ENCODE measurements at places on chromosomes 2 and 18.

DNA sequence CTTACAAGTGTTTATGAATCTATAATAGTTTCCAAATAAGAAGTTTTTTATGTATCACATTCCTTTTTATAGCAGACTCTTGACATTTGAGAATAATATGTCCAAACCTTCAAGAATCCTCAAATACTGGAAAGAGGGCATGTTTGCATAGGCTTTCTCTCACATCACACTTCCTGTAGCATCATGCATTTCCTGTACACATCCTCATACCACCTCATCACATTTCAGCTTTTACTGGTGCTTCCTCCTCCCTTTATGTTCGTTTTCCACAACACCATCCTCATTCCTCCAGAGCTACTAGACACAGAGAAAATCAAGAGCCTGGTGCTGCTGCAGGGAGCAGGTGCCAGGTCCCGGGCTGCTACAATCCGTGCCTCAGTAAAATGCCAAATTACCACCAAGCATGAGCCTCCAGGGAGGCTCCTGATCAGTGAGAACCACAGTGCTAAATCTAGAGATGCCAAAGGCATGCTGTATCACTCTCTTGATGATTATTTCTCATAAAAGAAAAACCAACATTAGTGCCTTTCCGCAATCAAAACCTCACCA is 137.7 kb upstream of the CYP1B1 start:
- no peak overlapping the region for H3K27ac ChIP-seq
- no peak for DNase-seq
- no peaks in the 10 kb centered on the region for H3K36me3 ChIP-seq
- no peaks in the 10 kb centered on the region for H3K27me3 ChIP-seq
- no peaks in the 10 kb centered on the region for H3K4me1 ChIP-seq

DNA sequence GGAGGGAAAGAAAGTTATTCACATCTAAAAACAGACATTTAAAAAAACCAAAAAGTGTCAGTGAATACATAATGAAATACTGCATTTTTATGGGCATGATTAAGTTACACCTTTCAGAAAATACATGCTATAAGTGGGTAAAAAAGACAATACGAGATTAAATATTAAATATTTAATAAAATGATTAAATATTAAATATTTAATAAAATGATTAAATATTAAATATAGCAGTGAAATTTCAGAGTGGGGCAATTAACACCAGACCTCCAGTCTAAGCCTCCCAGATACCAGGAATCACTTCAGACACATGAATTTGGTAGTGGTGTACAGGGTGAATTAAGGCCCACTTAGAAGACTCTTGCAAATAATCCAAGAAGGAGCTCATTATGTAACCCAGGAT is 15.5 kb downstream of the RBM43 start:
- H3K4me1 ChIP-seq: no peaks in the 10 kb centered on the region
- no peak overlapping the region for H3K4me3 ChIP-seq
- H3K27me3 ChIP-seq: no peaks in the 10 kb centered on the region
- peaks cover 36% of the 10 kb centered on the region for H3K36me3 ChIP-seq
- no peak for DNase-seq
- H3K27ac ChIP-seq: no peak overlapping the region

DNA sequence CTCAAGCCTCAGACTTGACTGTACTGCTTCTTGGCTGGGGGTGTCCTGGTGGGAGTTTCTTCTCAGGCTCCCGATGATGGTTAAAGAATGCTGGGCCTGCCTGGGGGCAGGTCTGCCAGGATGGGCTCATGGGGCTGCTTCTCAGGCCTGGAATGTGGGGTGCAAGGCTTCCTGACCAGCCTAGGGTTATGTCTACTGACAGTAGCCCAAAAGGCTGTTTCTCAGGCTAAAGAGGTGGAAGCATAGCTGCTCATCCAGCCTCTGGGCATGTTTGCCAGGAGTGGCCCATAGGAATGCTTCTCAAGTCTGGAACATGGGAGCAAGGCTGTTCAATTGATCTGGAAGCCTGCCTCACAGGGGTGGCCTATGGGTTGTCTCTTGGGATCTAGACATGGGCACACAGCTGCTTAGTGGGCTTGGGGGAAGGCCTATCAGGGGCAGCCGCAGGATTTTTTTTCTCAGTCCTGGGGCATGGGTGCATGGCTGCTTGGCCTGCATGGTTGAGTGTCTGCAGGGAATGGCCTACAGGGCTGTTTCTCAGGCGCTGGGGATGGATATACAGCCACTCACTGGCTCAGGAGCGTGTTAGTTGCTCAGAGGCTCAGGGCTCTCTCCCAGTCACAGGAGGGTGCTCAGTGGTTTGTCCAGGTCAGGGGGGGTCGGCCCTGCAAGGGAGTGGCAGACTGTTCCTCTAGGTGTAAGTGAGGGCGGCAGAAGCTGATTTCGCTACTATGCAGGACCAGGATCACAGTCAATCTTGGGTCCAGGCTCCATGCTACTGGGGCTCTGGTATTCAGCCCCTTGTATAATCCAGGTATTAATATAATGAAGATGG is 617.3 kb upstream of the REG3G start:
- H3K36me3 ChIP-seq: no peaks in the 10 kb centered on the region
- no peak overlapping the region for H3K27ac ChIP-seq
- no peak for DNase-seq
- H3K4me1 ChIP-seq: no peaks in the 10 kb centered on the region
- H3K4me3 ChIP-seq: no peak overlapping the region

GRCh38 chr2:196503398-196503797 is 136.1 kb upstream of the CCDC150 start:
- H3K4me3 ChIP-seq: no peak overlapping the region
- DNase-seq: no peak
- no peak overlapping the region for H3K27ac ChIP-seq

DNA sequence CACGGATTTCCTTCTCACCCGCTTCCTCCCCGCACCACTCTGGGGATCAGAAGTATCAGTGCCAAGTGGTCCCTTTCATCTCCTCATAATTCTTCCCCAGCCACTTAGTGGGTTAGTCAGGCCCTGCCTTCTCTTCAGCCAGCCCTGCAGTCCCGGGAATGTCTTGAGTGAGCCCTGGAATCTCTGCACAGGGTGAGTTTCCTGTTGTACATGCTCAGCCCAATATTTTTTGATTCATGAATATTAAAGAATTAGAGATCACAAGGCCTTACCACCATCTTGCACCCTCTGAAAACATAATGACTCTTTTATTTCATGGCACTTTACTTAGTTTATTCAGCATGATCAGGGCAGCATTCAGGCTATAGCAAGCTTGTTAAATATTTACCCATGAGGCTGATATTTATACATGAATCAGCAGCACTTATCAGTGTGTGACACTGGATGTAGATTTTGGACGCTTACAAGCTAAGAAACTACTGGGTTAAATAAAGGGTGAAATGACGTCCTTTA is 159.4 kb upstream of the FOSL2 start:
- H3K36me3 ChIP-seq: no peaks in the 10 kb centered on the region
- H3K4me1 ChIP-seq: peaks cover 7% of the 10 kb centered on the region
- no peak for DNase-seq
- no peaks in the 10 kb centered on the region for H3K27me3 ChIP-seq

DNA sequence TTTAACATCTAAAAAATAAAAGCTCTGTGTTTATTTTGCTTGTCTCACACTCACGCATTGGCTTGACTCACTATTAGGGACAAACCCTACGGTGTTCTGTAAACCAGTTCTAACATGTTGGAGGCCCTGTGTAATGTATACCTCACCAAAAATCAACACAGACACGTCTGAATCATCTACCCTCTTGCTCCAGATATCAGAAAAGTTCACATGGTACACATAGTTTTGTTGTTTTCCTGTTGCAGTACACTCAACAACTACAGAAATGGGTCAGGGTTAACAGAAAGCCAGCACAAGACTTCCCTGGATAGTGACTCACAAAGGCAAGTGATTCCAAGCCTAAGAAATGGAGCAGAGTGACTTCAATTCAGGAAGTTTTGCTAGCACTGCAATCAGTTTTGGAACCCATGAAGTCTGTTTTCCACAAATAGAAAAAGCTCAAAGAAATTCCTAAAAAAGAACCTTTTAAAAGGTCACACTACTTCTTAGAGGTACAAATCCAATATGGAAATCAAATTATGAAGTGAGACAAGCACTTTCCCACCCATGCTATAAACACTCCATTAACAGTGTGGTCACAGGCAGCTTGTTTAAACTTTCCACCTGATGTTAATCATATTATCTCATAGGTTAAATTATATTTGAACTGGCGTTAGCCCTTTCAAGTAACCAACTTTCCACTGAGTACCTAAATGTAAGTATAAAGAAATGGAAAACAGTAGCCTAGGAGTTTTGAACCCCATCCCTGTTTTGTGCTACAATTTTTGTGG is 87.4 kb downstream of the GAREM1 start:
- H3K27me3 ChIP-seq: no peaks in the 10 kb centered on the region
- H3K36me3 ChIP-seq: no peaks in the 10 kb centered on the region
- peaks cover 12% of the 10 kb centered on the region for H3K4me1 ChIP-seq
- peak overlapping the region; percentile 61 for H3K27ac ChIP-seq
- no peak overlapping the region for H3K4me3 ChIP-seq

DNA sequence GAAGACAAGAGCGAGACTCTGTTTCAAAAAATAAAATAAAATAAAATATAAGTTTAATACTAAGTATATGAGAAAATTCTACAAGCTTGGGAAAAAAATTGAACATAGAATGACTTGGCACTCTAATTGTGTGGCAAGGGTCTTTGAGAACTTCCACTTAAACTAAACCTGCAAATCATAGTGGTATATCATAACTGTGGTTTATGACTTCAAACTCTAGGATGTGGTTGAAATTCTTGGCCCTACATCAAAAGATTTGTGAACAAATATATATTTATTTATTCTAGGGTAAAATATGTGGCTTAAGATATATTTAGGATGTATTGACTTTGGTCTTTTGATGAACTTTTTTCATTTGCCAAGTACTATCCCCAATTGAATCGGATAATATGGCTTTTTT is 3.1 kb upstream of the FAM171B start:
- no peaks in the 10 kb centered on the region for H3K4me1 ChIP-seq
- no peak overlapping the region for H3K27ac ChIP-seq
- H3K4me3 ChIP-seq: no peak overlapping the region
- no peaks in the 10 kb centered on the region for H3K36me3 ChIP-seq

GRCh38 chr2:224884188-224884587 is 158.1 kb downstream of the DOCK10 start:
- H3K36me3 ChIP-seq: peaks cover 4% of the 10 kb centered on the region
- no peaks in the 10 kb centered on the region for H3K27me3 ChIP-seq
- peaks cover 17% of the 10 kb centered on the region for H3K4me1 ChIP-seq
- H3K4me3 ChIP-seq: no peak overlapping the region
- DNase-seq: no peak

- H3K36me3 ChIP-seq: no peaks in the 10 kb centered on the region
- H3K4me1 ChIP-seq: no peaks in the 10 kb centered on the region
- no peak for DNase-seq
Measured at GRCh38 chr2:1266351-1266750, 146.9 kb upstream of the TPO start.

- no peak overlapping the region for H3K4me3 ChIP-seq
- no peaks in the 10 kb centered on the region for H3K27me3 ChIP-seq
- DNase-seq: no peak
- no peaks in the 10 kb centered on the region for H3K36me3 ChIP-seq
- H3K27ac ChIP-seq: no peak overlapping the region
Measured at GRCh38 chr2:134782792-134783191, 55.6 kb upstream of the ACMSD start.

- no peaks in the 10 kb centered on the region for H3K27me3 ChIP-seq
- DNase-seq: no peak
- H3K36me3 ChIP-seq: no peaks in the 10 kb centered on the region
Measured at GRCh38 chr2:175880-176820, 87.7 kb downstream of the SH3YL1 start.

DNA sequence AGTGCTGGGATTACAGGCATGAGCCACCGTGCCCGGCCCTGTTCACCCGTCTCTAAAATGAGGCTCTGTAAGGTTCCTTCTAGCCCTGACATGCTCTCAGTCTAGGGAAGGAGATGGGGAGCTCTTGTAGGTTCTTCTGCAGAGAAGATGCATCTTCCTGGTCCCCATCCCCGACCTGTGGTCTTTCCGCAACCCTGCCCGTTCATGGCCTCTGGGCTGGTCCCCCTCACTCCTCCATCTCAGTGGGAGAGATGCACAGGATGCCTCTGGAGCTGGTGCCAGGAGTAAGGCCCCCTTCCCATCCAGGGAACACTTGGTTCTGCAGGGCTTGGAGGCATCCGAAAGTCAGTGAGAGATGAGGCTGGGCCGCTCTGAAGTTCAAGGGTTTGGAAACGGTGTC is 212.7 kb downstream of the KLHL29 start:
- DNase-seq: no peak
- H3K36me3 ChIP-seq: no peaks in the 10 kb centered on the region
- H3K27ac ChIP-seq: peak overlapping the region; percentile 15
- no peak overlapping the region for H3K4me3 ChIP-seq

DNA sequence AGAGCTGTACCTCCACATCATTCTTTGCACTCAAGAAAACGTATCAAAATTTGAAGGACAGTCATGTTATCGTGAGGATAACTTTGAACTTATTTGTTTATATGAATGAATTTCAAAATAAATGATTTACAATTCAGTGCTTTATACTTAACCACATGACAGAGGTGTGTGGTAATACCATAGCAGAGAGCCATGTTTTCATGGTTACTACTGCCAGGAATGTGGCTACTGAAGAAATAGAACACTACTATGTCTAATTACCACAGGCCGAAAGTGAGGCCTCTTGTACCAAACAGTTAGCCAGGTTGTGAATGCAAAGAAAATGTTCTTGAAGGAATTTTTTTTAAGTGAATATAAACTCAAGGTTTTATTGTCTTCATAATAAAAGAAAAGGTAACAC is 49.2 kb downstream of the AAK1 start:
- no peak overlapping the region for H3K27ac ChIP-seq
- peaks cover 7% of the 10 kb centered on the region for H3K4me1 ChIP-seq
- no peaks in the 10 kb centered on the region for H3K27me3 ChIP-seq
- DNase-seq: no peak
- H3K36me3 ChIP-seq: no peaks in the 10 kb centered on the region
- no peak overlapping the region for H3K4me3 ChIP-seq

- H3K27ac ChIP-seq: no peak overlapping the region
- no peak for DNase-seq
- H3K4me3 ChIP-seq: no peak overlapping the region
- no peaks in the 10 kb centered on the region for H3K4me1 ChIP-seq
Measured at GRCh38 chr2:214005337-214005736, 405.5 kb upstream of the VWC2L start.

- H3K4me1 ChIP-seq: peaks cover 16% of the 10 kb centered on the region
- peak; percentile 64 for DNase-seq
- peak overlapping the region; percentile 29 for H3K27ac ChIP-seq
Measured at GRCh38 chr2:127176371-127177311, 43.5 kb downstream of the CYP27C1 start.

DNA sequence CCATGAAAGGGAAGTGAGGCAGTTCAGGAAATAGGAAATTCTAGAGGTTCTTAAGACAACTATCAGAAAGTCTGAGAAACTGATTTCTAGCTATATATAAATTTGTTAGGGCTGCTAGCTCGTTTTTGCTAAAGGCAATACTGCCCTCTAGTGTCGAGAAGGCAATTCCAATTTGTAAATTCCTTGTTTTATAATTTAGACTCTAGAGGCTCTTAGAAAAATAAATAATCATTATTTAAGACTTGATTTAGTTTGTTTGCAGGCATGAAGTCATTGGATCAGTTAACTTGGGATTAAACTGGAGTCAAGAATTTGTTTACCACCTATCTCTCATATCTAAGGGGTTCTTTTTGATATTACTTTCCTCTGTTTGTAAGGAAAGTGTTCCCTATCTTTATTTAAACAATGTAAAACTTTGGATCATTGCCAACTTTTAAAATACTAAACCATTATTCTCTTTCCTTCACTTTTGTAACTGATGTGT is 66.2 kb downstream of the ACVR2A start:
- H3K4me1 ChIP-seq: no peaks in the 10 kb centered on the region
- H3K27ac ChIP-seq: no peak overlapping the region
- H3K4me3 ChIP-seq: no peak overlapping the region

GRCh38 chr18:62721839-62722795 is 6.8 kb downstream of the PHLPP1 start:
- H3K27ac ChIP-seq: peak overlapping the region; percentile 44
- H3K27me3 ChIP-seq: no peaks in the 10 kb centered on the region
- no peaks in the 10 kb centered on the region for H3K36me3 ChIP-seq
- DNase-seq: no peak
- peaks cover 25% of the 10 kb centered on the region for H3K4me1 ChIP-seq
